ENCODE measurements at places on chromosomes 2 and 18.

DNA sequence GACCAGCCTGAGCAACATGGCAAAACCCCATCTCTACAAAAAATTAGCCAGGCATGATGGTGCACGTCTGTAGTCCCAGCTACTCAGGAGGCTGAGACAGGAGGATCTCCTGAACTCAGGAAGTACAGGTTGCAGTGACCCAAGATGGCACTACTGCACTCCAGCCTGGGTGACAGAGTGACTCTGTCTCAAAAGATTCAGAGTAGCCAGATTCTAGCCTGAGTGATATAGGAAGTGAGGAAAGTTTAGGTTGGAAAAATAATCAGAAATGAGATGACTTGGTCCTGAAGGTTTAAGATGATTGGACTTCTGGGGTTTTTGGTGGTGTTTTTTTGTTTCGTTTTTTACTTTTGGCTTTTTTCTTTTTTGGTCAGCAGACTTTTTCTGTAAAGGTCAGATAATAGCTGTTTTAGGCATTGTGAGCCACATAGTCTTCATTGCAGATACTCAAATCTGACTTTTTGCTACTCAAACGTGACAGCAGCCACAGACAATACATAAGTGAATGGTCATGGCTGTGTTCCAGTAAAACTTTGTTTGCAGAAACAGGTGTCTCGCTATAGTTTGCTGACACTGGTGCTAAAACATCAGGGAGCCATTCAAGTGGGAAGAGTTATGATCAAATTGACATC is 104.1 kb upstream of the UBXN4 start:
- no peak for ATAC-seq

GRCh38 chr18:8627107-8627472 is 17.9 kb downstream of the RAB12 start:
- ATAC-seq = no peak

DNA sequence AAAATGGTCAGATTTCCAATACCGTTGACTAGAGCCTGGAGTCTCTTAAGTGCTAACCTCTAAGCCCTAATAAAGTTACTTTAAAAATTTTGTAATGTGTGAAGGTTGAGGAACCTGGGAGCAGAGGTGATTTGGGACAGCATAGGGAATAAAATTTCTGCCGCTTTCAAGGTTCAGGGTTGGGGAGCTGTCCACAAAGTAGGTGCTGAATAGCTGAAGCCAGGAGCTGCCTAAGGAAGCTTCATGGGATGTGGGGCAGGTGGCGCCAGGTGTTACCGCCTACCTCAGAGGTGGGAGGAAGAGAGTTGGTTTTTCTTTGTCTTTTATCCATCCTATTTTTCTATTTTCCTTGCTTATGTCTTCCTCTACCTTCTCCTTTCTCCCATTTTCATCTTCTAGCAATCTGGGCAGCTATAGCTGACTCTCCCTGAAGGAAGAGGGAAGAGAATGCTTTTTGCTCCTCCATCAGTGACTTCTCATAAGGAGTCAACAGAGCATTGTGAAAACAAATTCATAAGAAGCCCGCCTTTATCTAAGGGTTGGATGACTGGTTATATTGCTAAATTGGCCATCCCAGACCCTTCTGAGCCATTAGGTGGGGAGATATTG is 178.7 kb downstream of the CLIP4 start:
- ATAC-seq = peak; percentile 60

- ATAC-seq = no peak
These were observed 30.8 kb upstream of the PRLH start for GRCh38 chr2:237535385-237536082.

DNA sequence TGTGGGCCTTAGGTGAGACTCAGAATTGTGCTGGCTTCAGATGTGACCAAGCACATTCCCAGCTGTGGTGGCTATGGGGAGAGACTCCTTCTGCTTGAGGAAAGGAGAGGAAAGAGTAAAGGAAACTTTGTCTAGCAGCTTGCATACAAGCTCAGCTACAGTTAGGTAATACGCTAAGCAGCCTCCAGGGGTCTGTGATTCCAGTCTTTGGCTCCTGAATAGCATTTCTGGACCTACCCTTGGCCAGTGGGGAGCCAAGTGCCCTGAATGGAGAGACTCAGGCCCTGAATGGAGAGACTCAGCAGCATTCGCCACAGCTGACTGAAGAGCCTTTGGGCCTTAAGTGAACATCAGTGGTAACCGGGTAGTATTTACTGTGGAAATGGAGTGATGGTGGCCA is 227.4 kb upstream of the CDH7 start:
- no peak for ATAC-seq

- no peak for ATAC-seq
These were observed 184.2 kb downstream of the ZNF385B start for GRCh38 chr2:179677077-179677688.

- ATAC-seq = no peak
These were observed 508.1 kb downstream of the EIPR1 start for GRCh38 chr2:2869553-2869952.

DNA sequence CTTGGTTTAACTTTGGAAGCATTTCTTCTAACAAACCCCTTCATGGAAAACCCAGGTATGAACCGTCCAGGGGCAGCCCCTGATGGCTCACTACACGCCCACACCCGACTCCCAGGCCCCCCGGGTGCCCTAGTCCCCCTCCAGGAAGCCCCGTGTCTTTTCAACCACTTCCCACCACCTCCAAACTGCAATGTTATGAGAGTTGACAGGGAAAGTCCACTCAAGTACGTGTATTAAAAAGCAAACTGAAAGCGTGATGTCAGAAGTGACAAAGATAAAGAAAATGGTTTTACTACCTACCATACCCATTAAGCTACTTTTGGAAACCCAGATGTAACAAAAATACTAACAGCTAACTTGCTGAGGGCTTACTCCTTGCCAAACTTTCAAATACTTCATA is 51.5 kb downstream of the L3MBTL4 start:
- no peak for ATAC-seq

- ATAC-seq = no peak
These were observed 140.1 kb downstream of the BABAM2 start for GRCh38 chr2:28030600-28030999.

DNA sequence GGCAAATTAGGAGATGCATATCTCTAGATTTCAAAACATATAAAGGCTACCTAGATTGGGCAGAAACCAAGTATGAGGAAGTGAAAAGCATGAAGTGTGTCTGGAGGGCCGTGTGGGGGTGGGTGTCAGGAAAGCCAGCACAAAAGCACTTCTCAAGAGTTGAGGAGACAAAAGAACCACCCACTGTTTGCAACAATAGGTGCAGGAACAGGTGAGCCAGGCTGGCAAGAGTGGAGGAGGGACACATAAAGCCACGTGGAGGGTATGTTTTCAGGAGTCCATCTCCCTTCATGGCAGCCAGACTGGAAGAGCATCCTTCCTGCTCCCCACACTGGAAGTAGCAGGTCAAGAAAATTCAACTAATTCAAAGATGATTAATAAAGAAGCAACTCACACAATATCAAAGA is 96.4 kb downstream of the CERS6 start:
- ATAC-seq = no peak

DNA sequence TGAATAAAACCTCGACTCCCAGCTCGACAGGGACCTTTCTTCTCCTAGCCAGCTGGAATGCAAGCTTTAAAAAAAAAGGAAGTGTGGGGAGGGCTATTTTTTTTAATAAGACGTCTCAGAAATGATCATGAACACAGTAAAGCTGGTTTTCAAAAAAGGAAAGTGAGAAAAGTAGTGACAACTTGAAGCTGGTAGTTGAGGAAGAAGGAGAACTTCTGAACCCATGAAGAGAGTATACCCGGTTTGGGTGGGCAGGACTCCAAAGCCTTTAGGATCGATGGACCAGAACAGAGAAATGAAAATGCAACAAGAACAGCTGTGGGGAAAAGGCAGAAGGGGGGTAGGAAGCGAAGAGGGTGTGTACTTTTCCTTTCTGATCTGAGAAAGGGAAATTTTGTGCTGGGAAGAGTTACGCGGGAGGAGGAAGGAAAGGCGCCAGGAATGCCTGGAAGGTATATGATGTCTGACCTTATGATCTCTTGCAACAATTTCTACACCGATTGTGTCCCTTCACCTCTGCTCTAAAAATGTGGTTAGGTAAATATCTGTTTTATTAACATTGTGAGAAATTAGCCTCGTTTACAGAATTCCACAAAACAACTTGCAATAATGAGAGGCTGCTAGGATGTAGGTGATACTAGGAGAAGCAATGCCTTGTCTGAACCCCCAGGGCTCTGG is 22.6 kb upstream of the CYP1B1 start:
- ATAC-seq = no peak

GRCh38 chr2:180578441-180578840 is 402.0 kb upstream of the UBE2E3 start:
- ATAC-seq = no peak
